NB4 (cell line): ENCODE measurements at places on chromosomes 7 and 10.
A peak's percentile ranks its signal among the peaks of the same experiment; 100 is the strongest.

GRCh38 chr7:976901-977325 is 1.6 kb upstream of the COX19 start:
- no peak for DNase-seq

- DNase-seq: no peak
Measured at GRCh38 chr10:114326795-114327194, 77.5 kb downstream of the AFAP1L2 start.

DNA sequence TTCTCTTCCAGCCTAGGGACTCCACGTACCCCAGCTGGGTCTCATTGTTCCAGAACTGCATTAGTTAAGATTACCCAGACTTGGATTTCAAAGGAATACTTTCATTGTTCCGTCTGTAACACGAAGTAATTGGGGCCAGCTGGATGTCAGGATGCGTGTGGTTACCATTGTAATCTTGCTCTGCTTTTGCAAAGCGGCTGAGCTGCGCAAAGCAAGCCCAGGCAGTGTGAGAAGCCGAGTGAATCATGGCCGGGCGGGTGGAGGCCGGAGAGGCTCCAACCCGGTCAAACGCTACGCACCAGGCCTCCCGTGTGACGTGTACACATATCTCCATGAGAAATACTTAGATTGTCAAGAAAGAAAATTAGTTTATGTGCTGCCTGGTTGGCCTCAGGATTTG is 21.0 kb downstream of the LRRC17 start:
- no peak for DNase-seq

DNA sequence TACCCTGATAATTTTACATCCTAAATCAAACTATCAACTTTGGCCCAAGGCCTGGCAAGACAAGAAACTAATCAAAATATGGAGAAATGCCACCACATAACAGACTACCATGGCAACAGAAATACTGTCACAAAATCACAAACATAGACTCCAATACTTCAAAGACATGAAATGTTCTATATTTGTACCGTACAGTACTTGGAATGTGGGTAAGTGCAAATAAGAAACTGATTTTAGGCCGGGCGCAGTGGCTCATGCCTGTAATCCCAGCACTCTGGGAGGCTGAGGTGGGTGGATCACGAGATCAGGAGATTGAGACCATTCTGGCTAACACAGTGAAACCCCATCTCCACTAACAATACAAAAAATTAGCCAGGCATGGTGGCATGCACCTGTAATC is 9.2 kb downstream of the TNPO3 start:
- DNase-seq: no peak

GRCh38 chr10:121713486-121713885 is 115.2 kb upstream of the FGFR2 start:
- DNase-seq: no peak

DNA sequence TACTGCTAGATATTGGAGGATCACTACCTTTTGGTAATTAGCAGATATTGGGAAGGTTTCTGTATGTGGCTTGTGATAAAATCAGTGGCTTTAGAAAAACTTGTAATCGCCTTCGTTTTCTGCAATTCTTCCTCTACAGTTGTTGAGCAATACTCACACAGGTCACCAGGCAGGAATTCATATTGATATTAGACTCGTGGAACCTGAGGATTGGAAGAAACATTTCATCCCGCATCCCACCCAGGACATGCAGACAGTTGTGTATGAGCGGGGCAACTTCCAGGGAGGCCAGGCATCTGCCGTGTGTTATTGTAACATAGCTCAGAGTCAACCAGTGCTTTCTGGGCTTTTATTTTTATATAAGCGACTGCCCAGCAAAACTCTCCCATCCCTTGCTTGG is 821.3 kb downstream of the LRMDA start:
- DNase-seq: no peak

DNA sequence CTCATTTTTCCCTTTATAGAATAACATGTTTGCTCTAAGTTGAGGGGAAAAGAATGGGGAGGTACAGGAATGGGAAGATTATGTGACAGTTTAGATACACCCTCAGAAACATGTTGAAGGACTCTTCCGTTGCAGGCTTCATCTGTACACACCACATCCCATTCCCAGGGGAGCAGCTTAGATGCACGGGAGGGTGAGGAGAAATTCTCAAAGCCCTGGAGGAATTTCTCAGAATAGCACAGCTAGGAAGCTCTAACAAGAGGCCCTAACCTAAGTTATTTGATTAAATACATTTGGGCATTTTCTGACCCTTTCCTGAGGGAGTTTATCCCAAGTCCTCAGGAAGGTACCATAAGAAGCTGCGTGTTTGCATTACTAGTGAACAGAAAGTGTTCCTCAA is 660.2 kb upstream of the IGFBP3 start:
- DNase-seq: no peak

GRCh38 chr10:83983578-83984255 is 155.6 kb upstream of the GHITM start:
- DNase-seq: no peak

DNA sequence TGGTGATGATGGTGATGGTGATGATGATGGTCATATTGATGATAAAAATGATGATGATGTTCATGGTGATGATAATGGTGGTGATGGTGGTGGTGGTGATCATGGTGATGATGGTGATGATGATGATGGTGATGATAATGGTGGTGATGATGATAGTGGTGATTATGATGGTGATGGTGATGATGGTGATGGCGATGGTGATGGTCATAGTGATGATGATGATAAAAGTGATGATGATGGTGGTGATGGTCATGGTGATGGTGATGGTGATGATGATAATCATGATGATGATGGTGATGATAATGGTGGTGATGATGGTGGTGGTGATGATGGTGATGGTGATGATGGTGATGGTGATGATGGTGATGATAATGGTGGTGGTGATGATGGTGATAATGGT is 478.7 kb downstream of the TYW1 start:
- DNase-seq: no peak

- no peak for DNase-seq
Measured at GRCh38 chr10:18400201-18400905, 251.0 kb downstream of the NSUN6 start.

DNA sequence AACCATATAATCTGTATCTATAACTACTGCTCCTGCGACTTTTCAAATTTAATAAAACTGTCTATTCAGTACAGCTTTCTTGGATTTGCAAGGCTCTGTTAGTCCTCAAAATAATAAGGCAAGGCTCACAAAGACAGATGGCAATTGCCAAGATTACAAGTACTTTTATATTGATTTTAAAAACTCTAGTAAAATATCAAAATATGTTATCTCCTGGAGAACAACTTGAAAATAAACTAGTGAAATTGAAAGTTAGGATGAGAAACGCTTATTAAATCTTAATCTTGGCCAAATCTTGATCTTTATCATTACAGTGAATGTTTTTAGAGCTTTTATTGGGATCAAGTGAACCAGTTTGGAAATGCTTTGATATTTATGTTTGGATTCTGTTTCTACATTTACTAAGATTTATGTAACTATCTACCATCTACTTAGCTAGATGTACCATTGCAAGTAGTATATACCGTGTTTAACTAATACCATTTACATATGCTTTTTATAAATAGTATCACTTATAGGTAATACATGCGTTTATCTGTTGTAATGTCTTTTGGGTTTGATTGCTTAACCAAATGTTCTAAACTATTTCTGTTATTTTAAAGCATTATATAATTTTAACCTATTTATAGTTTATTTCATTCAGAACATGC is 70.0 kb downstream of the CABCOCO1 start:
- DNase-seq: no peak

GRCh38 chr7:139340808-139341057 is 404 bp upstream of the FMC1 start:
- DNase-seq: no peak

DNA sequence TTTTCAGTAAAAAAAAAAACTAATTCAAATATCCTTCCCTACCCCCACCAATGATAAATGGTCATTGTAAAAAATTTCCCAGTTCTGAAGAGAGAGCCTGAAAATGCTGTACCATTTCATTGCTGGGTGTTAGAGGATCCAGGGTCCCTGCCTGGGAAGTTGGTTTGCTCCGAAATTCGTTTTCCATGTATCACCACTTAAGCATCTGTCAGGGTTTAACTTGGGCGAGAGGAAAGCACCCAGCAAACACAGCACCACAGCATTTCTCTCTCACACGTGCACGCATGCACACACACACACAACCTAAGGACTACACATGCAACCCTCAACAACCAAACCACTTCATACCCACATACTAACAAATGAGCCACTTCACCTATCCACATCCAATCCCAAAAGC is 42.1 kb upstream of the EMX2 start:
- DNase-seq: no peak

DNA sequence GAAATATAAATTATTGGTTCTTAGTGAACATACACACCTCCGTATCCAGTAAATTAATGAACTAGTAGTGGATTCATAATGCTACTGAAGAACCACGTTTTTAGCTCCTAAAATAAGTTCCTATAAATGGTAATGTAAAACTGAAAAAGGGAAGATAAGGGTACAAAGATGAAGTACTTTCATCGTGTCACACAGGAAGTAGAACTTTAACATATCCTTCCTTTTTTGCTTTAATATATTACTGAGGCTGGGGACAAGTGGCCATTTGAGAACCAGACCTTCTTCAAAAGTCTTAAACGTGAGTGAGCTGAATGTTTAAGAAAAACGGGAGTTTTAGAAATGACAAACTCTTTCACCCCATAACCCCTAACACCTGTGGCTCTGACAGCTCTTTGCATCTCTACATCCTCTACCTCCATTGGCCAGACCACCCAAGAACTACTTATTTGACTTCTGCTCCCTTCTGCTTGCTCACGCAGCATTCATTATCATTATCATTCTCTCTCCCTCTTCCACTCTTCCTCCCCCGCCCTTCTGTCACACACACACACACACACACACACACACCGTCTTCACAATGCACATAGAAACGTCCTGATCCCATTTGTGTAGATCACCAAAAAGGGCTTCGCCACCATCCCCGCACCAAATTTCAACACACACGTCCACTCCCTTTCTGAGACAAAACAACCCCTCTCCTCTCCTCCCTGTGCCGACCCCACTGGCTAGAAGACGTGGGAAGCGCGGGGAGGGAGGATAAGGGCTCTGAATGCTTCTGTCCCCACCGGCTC is 677 bp downstream of the SKAP2 start:
- peak; percentile 63 for DNase-seq

DNA sequence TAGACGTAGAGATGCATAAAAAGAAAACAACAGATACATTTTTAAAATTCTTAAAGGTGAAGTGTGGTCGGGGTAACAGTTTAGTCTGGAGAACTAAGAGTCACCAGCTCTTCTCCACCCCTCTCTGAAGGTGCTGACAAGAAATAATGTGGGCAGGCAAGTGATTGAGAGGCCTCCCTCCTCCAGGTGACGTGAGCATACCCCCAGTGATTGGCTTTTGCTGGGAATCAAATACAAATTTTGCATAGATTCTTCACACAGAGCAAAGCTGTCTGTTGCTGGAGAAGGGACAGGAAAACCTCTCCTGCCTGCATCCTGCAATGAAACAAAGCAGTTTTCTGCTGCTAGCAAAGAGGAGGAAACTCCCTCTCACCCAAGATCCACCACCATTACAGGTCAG is 115.0 kb downstream of the DGKB start:
- DNase-seq: no peak

DNA sequence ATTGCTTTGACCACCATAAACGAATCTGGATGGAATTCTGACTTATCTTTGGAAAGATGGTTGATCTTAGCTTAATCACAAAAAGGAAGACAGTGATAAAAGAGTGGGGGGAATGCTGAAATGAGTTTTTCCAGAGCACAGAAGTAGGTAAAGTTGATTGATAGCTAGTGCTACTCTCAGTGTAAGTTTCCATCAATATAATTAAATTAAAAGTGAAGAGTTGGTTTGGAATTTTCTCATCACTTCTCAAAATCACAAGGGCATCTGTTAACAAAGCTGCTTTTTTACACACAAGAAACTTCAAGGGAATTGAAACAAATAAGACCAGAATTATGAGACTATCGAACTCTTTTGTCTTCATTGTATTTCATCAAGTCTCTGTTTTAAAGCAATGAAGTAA is 1217.3 kb downstream of the REEP3 start:
- DNase-seq: no peak

- no peak for DNase-seq
Measured at GRCh38 chr7:30253796-30254165, 30.6 kb upstream of the ZNRF2 start.

GRCh38 chr7:28062197-28062991 is 118.2 kb downstream of the JAZF1 start:
- DNase-seq: peak; percentile 97

- DNase-seq: no peak
Measured at GRCh38 chr10:58451193-58451889, 61.3 kb upstream of the BICC1 start.

DNA sequence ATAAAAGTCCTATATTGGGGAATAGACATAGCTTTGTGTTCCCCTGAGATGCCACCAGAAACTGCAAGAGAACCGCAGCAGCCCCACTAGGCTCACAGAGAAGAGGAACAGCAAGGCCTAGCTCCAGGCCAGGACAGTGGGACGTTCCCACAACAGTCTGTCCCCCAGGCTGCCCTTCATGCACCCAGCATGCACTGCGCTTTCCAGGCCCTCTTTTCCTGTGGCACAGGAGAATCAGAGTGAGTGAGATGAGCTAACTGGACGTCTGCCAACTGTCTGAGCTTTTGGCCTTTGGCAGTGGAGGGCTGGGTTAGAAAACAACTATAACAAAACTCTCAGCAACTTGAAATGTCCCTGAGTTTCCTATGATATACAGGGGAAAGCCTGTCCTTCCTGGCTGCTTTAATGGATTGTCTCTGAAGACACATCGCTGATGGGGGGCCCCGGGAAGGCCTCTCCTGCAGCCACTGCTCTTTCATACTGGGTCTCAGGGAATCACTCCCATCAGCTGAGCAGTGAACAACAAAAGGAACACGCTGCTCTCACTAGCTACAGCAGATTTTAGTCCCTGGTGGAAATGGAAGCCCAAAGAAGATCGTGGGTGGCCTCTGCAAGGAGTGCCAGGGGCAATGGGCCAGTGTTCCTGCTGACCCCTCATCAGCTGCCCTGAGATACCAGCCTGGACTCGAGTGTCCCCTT is 53.5 kb downstream of the PODXL start:
- no peak for DNase-seq

DNA sequence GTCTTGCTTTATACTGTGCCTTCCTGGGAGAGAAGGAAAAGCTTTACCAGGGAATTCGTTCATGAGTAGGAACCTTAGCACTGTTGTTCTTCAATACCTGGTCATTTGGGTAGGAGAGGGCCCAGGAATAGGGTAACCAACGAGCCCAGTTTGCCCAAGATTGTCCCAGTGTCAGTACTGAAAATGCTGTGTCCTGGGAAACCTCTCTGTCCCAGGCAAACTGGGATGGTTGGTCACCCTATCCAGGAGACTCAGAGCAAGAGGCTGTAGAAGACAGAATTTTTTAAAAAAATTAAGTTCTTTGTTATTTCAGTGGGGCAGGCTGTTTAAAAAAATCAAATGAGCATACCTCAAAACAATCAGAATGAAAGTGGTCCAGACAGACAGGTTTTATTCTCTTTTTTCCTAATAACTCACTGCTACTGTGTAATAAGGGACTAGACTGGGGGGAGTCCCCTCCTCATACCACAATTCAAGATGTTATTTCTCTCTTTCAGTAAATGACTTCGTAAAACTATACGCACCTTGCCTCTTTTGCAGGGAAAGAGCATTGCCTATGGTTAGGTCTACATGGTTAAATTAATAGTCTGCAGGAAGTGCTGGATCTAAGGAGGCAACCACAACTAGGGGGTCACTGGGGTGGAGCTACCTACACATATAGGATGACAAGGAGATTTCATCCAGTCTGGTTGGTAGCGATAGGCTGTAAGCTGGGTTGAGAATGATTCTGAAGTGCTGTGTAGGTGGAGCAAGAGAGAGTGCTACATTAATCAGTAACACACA is 41.1 kb upstream of the FAM133B start:
- DNase-seq: peak; percentile 17

GRCh38 chr7:127961786-127962453 is 69.3 kb downstream of the LRRC4 start:
- DNase-seq: no peak
